ENCODE measurements at places on chromosomes 2 and 18. TPM values are rescaled to one million over a fixed set of nuclear protein-coding genes. Genes with fewer than 3 reads are reported as not detected.

The GKN1 gene
- not detected for polyA plus RNA-seq

The REG3G gene
- not detected for polyA plus RNA-seq

The NOSTRIN gene
- 10.2 TPM for polyA plus RNA-seq

The FN1 gene
- polyA plus RNA-seq = 335 TPM

DNA sequence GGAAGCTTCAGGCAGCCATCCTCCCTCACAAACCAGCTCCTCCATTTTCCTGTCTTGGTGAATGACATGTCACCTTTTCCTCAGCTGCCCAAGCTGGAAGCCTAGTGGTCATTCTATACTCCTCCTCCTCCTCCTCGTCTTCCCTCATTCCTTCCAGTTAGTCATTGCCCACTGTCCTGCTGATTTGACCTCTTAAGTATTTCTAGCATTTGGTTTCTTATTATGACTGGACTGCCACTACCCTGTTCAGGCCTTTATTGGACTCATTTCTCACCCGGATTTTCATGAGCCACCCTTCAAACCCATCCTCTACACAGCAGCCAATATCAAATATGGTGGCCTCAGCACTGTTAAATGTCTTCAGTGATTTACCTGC is 21.9 kb upstream of the MGAT5 start:
- H3K4me1 ChIP-seq = no peaks in the 10 kb centered on the region
- no peaks in the 10 kb centered on the region for H3K27me3 ChIP-seq

DNA sequence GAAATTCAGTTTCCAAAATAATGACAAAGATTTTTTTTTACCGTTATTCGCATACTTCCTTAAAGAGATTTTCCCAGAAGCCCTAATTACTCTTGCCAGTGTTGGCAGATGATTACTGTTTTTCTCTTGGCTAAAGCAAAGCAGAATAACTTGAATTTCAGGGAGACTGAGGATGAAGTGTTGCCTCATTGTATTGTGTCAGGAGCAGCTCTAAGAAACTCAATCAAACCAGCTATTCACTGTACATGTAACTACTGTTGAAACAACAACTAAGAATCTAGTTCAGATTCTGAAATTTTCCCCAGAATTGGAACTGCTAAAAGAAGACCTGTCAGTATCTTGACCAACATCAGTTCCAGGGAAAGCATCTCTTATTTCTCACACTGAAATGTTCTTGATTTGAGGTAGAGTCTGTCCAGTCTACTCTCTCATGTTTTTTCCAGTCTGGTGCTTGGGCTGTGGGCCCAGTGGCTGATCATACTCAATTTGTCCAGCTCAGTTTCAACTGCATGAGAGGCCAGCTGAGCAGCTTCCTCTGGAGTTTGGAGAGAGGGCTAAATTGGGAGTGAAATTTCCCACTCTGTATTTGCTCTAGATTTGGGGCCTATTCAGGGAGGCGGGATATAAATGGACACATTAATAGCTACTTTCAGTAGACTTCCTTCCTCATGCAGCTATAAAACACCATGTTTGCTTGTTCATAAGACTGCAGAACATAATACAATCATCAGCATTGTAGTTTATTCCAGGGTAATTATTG is 78.5 kb downstream of the PPP1R1C start:
- H3K27ac ChIP-seq = peak overlapping the region; percentile 68
- H3K4me3 ChIP-seq = no peak overlapping the region
- H3K4me1 ChIP-seq = peaks cover 3% of the 10 kb centered on the region
- H3K27me3 ChIP-seq = no peaks in the 10 kb centered on the region
- peak; percentile 89 for DNase-seq
